ENCODE measurements at places on chromosomes 5 and 9. TPM values are rescaled to one million over a fixed set of nuclear protein-coding genes. Genes with fewer than 3 reads are reported as not detected.

Gene YIPF5
- 107 TPM for total RNA-seq

Gene VLDLR
- 6.0 TPM for total RNA-seq

Gene MEIKIN
- total RNA-seq = not detected

Gene POLR3G
- total RNA-seq = 0.72 TPM

Gene SHROOM1
- 114 TPM for total RNA-seq

Gene CSF1R
- not detected for total RNA-seq

Gene CCIN
- not detected for total RNA-seq

All from epithelial cell of alveolus of lung (primary cell).